NCI-H1105 treated with DMSO at 0.1 percent for 48 hours (cell line): ENCODE measurements at places on chromosomes 6 and 20.
A peak's percentile ranks its signal among the peaks of the same experiment; 100 is the strongest.

DNA sequence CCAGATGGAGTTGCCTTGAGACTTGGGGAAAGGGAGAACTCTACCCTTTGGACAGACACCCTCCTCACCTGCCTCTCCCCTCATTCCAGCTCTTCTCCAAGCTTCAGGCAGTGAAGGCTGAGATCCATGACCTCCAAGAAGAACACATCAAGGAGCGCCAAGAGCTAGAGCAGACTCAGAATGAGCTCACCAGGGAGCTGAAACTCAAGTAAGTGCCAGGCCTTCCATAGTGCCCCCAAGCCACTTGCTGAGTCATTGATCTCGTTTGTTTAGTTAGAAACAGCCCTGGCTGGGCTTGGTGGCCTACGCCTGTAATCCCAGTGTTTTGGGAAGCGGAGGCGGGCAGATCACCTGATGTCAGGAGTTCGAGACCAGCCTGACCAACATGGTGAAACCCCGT is 39.2 kb downstream of the KIF3B start:
- DNase-seq = no peak

DNA sequence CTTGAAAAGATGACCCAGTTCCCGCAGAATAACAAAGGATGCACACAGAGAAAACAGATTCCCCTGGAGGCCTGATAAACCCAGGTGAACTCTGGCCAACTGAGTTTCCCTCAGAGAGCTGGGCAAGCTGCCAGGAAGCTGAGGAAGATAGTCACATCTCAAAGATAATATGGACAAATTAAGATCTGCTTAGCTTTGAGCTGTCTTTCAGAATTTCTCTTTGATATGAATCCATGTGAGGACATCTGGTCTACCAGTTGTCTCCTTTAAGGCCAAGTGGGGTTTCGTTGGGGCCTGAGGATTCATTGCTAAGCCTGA is 59.5 kb downstream of the ID4 start:
- no peak for DNase-seq

DNA sequence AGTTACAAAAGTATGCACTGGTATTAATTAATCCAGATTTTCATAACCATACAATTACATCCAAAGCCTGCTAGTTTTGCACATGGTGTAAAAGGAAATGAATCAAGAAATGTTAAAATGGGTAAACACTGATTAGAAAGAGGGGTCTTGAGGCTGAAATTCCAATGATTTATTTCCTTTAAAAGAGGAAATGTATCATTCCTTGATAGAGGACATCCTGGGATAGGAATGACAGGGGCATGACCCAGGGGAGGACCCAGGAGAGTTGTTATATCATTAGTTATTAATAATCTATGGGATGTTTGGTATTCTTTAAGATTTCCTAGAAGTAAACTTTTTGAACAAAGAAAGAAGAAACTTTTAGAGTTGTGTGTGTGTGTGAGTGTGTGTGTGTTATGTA is 18.2 kb downstream of the AK9 start:
- no peak for DNase-seq

GRCh38 chr6:30162265-30163089 is 869 bp upstream of the TRIM15 start:
- DNase-seq = no peak

DNA sequence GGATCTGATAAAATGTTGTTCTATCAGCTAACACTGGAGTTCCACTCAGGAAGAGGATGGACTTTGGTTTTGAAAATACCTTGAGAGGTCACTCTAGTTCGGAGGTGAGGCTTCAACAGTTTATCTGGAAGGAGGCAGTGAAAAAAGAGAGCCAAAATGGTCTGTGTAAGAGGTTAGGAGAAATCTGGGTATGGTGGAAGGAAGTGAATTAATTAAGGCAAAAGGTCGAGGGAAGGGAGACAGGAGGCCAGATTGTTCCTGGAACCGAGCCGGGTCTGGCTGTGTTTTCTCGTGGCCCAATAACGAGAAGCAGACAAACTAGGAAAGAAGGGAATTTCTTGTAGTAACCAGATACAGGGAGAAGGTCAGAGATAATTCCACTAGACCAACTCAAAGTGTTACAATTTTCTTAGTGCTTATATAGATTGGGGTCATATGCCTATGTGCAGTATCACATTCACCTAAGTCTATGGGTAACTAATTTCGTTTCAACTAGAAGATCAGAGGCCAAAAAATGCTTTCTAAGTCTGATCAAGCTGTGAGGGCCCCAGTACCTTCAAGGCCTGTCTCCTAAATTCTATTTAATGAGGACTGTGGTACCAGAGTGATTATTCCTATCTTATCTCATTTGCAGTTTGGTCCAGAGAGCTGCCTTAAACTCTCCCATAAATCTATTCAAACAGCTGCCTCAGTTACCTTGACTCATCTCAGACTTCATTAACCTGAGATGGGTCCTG is 96.0 kb upstream of the SNX9 start:
- no peak for DNase-seq

DNA sequence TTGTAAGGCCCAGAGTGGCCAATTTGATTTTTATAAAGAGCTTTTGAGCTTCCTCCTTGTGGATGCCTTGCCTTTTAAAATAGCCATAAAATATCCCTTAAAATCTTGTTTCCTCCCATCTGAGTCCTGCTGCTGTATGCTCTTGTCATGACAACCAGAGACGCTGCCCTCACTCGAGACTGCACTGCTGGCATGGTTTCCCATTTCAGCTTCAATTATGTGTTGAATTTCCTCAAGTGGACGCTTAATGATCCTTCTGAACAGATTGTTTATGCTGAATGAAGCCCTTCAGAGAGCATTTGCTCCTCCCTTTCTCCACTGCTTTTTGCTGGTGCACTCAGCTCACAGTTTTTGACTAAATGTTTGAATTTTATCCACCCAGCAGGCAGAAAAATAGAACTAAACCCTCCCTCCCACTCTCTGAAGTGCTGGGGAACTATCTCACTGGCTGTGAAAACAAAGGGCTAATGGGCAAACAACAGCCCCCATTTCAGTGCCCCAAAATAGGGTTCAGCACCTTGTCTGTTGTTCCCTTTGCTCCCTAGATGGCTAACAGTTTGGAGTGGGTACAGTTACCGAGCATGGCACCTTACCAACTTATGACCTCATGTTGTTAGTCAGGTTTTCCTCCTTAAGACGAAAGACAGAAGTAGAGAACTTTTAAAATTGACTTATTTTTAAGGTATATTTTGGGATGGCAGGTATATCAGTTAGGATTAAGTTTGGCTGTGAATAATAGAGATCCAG is 45.5 kb upstream of the RNF8 start:
- peak; percentile 99 for DNase-seq

DNA sequence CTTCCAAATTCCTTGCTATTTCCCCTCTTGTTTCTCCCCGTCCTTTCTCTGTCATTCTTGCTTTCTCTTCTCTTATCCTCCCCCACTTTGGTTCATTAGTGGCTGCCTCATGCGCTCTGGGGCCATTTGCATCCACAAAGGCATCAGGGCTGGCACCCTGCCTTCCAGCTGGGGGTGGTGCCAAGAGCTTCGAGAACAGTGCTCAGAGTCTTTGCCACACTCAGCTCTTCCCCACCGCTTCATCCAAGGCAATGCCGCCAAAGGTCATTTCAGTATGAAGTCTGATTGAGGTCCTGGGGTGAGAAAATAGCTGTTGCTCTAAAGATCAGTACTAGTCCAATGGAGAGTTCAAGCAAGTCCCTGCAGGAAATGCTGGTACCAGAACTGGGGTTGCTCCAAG is 22.7 kb downstream of the OLIG3 start:
- peak; percentile 9 for DNase-seq

DNA sequence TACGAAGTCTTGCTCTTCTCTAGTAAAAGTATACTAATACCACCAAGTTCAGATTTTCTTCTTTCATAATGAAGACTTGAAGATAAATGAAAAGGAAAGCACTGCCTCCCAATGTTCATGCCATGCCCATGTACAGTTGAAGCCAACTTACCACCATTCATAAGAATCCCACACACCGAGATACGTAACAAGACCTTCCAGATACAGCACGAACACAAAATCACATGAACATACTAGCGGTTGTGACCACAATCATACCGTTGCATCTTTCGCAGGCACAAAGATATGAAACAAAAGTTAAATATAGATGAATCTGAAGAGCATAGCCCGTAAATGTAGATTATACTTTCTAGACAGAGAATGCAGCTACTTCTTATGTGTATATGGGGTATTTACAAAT is 412.5 kb downstream of the CBLN4 start:
- DNase-seq = no peak

DNA sequence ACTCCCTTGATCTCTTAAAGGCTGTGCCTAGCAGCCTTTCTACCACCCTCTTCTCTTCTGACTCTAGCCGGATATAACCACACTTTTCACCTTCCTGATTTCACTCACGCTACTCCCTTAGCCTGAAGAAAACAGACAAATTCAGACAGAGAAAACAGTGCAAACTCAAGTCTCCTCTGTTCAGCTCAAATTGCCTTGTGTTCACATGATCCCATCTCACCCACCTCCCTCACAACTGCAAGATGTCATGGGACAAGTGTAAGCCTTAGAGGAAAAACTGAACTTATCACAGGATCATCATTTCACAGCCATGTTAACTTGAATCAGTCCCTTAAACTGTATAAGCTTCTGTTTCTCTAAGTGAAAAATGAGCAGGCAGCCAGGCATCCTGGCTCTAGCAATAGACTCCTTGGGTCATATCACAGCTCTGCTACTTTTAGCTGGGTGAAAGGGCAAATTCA is 66.5 kb upstream of the TENT5A start:
- DNase-seq = no peak

DNA sequence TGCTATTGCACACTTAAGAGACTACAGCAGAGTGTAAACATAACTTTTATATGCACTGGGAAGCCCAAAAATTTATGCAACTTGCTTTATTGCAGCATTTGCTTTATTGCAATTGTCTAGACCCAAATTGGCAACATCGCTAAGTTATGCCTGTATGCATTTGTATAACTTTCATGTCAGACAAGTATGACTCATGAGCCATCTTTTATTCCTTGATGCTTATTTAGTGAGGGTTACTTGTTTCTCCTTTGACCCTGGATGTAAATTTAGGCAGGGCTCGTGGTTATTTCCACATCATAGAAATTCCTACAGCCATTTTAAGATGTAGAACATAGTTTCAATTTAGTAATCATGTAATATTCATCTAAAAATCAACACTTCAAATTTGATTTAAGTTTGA is 130.3 kb upstream of the LY86 start:
- no peak for DNase-seq

DNA sequence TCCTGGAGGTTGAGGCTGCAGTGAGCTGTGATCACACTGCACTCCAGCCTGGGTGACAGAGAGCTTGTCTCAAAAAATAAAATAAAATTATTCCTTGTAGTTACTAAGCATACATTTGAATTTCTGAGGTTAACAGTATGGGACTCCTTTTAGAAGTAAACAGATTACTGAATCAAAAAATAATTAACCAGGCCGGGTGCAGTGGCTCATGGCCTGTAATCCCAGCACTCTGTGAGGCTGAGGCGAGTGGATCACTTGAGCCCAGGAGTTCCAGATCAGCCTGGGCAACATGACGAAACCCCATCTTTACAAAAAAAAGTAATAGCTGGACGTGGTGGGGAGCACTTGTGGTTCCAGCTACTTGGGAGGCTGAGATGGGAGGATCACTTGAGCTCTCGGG is 22.1 kb upstream of the EEF1A1 start:
- DNase-seq = no peak

DNA sequence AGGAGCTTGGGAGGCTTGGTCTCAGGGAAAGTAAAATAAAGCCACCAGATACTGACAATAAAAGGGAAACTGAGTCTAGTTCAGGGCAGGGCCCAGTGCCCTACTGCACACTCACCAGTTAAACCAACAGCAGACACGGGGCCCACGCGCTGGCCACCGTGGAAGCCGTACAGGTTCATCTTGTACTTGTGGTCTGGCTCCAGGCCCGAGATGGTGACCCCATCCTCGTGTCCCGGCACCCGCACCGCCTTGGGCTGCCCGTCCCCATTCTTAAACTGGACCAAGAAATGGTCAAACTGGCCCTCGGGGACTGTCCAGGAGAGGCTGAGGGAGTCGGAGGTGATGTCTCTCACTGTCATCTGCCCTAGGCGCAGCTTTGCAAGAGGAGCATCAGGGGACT is 26.5 kb downstream of the CYP21A2 start:
- no peak for DNase-seq
